ENCODE measurements at places on chromosomes 13 and 19.

DNA sequence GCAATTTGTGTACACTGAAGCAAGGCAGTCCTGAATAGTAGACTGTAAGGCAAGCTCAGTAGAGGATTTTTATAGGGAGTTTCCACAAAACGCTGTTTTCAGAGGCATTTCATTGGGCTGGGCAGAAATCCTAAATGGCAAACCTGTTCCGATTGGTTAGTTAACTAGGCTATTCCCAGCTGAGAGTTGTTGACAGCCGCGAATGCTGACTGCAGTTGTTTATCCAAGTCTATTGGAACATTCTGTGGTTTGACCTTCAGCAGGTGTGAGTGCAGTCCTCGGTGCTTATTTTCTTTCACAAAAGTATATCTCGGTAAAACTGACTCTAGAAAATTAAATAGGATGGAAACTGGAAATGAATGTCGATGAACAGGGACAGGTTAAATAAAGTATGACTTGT is 45.4 kb downstream of the TPT1 start:
- no peak for DNase-seq

DNA sequence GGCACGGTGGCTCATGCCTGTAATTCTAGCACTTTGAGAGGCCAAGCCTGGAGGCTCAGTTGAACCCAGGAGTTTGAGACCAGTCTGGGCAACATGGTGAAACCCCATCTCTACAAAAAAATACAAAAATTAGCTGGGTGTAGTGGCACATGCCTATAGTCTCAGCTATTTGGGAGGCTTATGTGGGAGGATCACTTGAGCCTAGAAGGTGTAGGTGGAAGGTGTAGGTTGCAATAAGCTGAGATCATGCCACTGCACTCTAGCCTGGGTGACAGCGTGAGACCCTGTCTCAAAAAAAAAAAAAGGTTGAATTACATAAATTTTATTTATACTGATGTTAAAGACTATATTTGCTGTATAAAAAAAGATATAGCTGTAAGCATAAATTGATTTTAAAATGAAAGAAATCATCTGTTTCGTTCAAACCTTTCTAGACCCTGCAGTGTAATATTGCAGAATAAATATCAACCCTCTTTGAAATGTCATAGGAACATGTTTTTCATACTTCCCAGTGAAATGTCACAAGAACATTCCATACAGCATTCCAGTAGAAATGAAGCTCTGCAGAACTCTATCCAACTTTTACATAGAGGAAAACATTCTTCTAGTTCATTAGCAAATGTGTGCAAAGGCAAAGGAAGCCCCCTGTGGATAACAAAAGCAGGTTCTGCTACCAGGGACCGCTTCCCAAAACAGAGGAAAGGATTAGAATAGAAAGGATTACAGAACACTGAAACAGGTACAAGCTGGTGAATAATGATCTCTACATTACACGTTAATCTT is 76.0 kb downstream of the CAB39L start:
- DNase-seq = no peak

GRCh38 chr19:16208064-16208759 is 10.5 kb downstream of the AP1M1 start:
- no peak for DNase-seq

DNA sequence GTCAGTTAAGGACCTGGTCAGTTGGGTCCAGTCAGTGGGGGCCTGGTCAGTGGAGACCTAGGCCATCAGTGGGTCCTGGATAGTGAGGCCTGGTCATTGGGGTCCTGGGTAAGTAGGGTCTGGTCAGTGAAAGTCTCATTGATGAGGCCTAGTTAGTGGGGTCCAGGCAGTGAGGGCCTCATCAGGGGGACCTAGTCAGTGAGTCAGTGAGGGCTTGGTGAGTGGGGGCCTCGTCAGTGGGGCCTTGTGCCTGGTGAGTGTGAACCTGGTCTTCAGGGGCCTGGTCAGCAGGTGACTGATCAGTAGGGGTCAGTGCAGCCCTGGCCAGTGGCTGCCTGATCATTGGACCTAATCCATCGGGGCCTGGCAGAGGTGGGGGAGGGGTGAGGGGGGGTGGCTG is 42.6 kb upstream of the TPM4 start:
- no peak for DNase-seq

GRCh38 chr13:34161931-34162543 is 344.1 kb downstream of the RFC3 start:
- DNase-seq = no peak

GRCh38 chr19:483332-484072 is 12.8 kb upstream of the MADCAM1 start:
- DNase-seq = no peak

DNA sequence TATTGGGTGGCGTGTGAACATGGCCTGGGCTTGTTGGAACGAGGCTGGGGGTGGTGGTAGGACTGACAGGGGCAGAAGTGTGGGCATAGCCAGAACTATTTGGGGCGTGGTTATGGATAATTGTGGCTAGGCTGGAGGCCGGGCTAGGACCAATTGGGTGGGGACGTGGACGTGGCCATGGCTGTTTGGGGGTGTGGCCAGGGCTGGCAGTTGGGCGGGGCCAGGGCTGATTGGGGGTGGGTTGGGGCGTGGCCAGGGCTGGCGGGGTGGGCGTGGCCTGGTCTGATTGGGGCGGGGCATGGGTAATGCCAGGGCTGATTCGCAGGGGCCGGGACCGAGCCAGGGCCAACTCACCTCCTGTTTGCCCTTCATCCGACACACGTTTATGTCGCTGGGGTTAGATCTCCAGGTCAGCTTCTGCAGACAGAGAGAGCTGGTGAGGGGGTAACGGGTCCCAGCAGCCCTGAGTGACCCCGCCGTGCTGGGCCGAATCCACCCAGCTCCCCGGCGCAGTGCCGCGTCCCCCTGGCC is 2.8 kb downstream of the SEMA6B start:
- peak; percentile 87 for DNase-seq
